ENCODE measurements at places on chromosomes 6 and 20.
A peak's percentile ranks its signal among the peaks of the same experiment; 100 is the strongest.

GRCh38 chr20:45218124-45218523 is 3.0 kb upstream of the SEMG2 start:
- no peak for DNase-seq

GRCh38 chr20:52837378-52837777 is 134.8 kb upstream of the TSHZ2 start:
- DNase-seq = no peak

GRCh38 chr20:50328222-50328979 is 137.8 kb downstream of the CEBPB start:
- no peak for DNase-seq

DNA sequence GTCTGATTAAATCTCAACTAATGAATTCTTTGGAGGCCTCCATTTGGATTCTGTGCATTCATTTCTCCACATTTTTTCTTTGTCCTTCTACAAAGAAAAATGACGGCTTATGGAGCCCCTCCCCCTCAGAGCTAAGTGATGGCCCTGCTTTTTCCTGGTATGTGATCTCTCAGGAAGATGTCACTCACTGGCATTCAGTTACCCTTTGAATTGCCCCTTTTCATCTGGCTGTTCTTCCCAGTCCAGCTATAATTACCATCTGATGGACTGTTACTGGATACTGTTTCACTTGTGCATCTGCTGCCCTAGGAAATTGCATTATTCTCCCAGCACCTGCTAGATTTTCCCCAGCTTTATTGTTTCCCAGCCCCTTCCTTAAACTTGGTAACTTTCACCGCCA is 151.9 kb downstream of the CFAP61 start:
- DNase-seq = no peak

- no peak for DNase-seq
Observed at GRCh38 chr6:39037707-39038106, 10.9 kb upstream of the GLP1R start.

DNA sequence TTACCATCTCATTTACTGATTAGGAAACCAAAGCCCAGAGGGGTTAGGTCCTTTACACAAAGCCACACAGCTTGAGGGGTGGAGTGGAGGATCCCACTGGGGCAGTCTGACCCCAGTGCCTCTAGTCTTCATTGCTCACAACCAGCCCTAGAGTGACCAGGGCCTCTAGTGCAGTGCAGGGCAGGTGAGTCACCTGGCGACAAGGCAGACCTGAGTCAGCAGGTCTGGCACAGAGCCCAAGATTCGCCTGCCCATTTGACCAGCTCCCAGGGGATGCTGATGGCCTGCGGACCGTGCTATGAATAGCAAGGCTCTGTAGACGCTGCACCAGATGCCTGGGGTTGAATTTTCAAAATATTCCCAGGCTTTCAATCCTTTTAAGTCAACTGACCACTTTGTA is 29.9 kb downstream of the CDH26 start:
- no peak for DNase-seq

DNA sequence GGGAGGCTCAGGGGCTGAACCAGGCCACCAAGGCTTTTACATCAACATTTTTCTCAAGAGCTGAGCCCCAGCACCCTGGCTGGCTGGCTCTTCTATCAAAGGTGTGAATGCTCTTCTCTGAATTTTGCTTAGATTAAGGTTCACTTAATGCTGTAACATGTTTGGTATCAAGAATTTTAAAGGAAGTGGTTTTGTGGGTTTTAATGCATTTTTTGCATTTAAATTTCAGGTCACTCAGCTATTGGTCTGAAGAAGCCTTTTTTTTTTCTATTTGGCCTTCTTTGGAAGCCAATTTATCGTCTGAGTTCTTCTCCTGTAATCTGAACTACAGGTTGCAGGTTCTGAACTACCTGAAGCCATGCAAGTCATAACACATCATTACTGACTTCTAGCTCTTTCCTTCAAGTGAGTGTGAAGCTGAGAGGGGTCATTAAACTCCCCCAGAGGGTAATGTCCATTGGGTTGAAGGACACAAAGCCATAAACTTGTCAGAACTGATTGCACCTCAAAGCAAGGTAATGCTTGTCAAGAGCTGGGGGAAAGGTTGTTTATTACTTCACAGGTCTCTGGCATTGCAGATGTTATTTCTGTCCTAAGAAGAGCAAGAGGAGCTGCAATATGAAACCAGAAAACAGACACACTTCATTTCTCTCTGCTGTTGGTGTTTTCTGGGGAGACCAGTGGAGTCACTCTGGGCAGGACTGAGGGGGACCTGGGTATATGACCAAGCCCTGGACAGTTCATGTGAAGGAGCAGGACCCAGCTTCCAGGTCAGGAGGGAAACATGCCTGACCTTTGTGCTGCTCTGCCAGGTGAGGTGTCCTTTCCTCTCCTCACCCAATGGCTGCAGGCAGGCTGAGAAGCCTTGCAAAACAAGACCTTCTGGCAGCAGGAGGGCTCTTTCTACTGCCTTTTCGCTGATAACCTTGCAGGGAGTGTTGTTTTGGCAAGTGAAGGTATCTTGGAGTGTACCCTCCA is 26.1 kb upstream of the NEDD9 start:
- DNase-seq = no peak

GRCh38 chr20:16904751-16905150 is 156.6 kb downstream of the OTOR start:
- DNase-seq = no peak

- no peak for DNase-seq
Observed at GRCh38 chr6:134607411-134607810, 289.5 kb upstream of the SGK1 start.

- DNase-seq = no peak
Observed at GRCh38 chr20:50691573-50692551, 520 bp upstream of the RIPOR3 start.

DNA sequence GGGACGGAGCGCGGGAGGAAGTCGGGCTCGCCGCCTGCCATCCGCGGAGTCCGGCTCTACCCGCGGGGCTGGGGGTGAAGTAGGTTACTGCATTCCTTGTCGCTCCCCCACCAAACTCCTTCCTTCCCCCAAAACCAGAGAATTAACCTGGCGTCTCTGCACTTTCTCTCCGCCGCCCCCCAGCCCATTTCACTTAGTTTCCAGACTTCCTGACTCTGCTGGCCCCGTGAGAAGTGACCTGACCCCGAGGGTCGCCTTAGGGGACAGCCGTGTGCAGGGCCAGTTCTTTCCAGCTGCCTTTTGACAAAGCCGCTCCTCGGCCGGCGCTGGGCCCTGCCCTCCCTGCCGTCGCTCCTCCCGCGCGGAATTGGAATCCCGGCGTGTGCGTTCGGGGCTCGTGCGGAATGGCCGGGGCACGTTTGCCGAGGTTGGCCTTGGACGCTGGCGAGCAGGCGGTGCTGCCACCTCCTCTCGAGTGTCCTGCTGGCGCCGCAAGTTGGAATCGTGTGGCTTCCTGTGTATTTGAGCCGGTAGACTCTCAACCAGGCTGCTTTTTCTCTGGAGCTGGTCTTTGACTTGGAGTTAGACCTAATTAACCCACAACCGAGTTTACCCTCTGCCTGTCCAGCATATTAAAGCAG is 650 bp downstream of the DCBLD1 start:
- peak; percentile 73 for DNase-seq

DNA sequence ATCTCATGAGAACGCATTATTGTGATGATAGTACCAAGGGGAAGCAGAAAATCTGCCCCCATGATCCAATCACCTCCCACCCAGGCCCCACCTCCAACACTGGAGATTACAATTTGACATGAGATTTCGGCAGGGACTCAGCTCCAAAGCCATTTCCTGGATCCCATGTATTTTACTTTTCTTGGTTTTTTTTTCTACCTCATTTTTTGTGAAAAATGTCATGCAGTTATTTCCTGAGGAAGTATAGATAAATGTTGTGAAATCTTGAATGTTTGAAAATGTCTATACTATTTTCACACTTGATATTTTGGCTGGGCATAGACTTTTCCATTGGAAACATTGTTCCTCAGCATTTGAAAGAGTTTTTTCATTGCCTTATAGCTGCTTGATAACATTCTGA is 9.1 kb upstream of the BRPF3 start:
- DNase-seq = no peak

GRCh38 chr20:21105429-21106170 is 558 bp downstream of the LINC00237 start:
- peak; percentile 58 for DNase-seq

GRCh38 chr20:37535443-37536132 is 7.9 kb upstream of the BLCAP start:
- DNase-seq = peak; percentile 38

DNA sequence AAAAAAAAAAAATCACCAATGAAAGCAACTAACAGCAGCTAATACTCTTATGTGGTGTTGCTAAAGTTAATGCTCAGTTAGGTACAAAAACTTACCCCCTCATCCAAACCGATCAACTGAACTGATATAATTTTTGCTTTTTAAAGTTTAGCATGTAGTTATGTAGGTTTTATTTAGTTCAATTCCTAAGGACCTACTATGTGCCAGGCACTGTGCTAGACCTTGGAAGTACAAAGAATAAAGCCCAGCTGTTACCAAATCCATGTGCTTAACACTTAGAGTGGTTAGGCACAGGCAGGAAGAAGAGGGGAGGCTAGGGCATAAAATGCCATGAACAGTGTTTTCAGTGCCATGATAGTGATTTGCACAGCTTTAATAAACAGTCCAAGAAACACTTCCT is 85.1 kb downstream of the PDSS2 start:
- no peak for DNase-seq

DNA sequence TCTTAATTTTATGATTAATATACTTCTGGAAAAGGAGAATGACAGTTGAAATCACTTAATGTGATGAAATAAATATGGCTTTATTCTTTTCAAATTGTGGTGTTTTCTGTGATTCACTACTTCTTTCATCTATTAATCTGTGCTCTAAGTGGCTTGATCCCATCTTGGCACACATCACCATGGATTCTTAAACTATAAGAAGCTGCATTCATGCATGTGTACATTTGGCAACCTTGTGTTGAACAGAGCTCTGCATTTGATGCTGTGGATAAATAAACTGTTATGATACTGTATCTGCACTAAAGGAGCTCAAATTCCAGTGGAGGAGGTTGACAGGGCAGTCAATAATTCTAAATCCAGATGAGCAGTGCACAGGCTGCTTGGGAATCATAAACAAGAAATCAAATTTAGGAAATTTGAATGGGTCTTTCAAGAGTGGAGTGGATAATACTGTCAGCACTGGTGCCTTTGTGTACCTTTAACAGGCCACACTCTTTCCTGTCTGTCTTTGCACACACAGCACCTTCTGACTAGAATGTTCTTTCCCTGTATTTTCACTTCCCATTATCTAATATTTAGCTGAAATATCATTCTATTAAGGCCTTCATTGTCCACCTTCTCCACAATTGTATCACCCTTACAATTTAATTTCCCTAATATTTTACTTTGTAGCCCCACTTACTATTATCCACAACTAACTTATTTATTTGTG is 252.9 kb downstream of the GRM1 start:
- no peak for DNase-seq

DNA sequence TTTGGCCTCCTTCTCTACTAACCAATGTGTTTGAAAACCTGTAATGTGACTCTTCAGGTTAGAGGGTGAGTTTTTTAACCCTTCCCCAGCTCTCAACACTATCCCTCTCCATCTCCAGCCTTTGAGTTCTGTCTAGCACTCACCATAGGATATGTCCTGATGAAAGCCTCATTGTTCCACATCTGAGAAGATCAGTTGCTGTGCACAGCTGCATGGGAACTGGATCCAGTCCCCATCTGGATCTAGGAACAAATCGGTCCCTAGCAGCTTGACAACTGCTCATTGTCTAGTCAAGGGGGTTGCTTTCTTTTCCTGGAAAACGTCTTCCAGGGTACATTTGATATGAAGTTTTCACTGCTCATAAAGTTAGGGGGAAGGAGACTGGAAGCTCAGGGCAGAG is 45.4 kb upstream of the AGPAT4 start:
- DNase-seq = no peak

GRCh38 chr6:11654876-11655275 is 117.3 kb downstream of the TMEM170B start:
- no peak for DNase-seq

GRCh38 chr6:25341923-25342619 is 62.9 kb downstream of the CARMIL1 start:
- DNase-seq = no peak

DNA sequence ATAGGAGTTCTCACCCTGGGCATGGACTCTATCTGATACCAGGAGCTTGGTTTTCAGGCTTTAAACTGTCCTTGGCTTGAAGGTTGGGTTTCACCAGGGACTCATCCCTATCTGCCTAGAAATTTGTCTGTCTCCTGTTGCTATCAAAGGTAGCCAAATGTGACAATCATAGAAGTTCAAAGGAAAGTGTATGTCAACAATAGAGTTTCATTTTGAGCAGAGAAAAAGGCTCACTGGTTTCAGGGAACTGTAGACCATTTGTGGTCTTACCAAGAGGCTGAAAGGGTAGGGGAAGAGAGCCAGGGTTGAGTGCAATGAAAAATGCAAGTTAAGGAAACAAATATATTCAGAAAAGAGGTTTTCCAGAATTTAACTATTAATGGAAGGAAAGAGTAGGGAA is 966.8 kb upstream of the CITED2 start:
- DNase-seq = no peak
